ENCODE measurements at places on chromosomes 7 and 10.

GRCh38 chr7:25770235-25770634, 381.8 kb upstream of the NFE2L3 start:
- no peak for DNase-seq

GRCh38 chr10:132447446-132448247, 50.6 kb downstream of the PWWP2B start:
- peak; percentile 67 for DNase-seq

GRCh38 chr10:43211431-43212042, 55.3 kb downstream of the RASGEF1A start:
- DNase-seq, result no peak

GRCh38 chr7:20778063-20778721, 8.5 kb downstream of the SP8 start:
- DNase-seq, result no peak

DNA sequence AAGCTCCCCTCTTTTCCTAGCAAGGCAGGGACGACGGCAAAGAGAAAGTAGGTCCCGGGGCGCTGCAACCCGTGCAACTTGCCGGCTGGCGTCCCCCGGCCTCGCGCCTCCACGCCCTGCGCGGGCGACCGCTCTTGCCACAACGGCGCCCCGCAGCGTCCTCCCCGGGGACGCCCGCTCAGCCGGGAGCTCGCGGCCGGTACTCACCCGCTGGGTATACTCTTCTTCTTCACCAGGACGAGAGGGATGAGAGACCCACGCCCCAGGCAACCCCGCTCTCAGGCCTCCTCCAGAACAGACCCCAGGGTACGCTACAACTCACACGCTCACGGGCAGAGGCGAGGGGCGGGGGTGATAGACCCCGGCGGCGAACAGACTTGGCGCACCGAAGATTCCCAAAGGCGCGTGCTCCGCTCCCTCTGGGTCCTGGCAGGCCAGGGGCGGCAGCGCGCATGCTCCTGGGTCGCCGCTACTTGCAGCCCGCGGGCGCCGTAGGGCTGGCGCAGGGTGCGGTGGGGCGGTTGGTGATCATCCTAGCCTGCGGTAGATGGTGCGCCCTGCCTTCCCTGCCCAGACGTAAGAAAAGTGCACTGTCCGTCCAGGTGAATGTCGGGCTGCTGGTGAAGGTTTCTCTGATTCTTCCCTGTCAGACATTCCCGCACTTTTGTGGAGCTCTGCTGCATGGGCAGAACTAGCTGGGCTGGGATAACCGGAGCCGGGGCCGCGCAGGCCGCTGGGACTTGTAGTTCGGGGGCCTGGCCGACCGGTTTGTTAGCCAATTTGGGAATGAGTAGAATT, at the start of gene CC2D2B:
CC2D2B (plus strand) TSS at position 520 of the 798 bp plus-strand sequence. CDS start 3,349 bp downstream, outside the sequence.
- peak; percentile 61 for DNase-seq

DNA sequence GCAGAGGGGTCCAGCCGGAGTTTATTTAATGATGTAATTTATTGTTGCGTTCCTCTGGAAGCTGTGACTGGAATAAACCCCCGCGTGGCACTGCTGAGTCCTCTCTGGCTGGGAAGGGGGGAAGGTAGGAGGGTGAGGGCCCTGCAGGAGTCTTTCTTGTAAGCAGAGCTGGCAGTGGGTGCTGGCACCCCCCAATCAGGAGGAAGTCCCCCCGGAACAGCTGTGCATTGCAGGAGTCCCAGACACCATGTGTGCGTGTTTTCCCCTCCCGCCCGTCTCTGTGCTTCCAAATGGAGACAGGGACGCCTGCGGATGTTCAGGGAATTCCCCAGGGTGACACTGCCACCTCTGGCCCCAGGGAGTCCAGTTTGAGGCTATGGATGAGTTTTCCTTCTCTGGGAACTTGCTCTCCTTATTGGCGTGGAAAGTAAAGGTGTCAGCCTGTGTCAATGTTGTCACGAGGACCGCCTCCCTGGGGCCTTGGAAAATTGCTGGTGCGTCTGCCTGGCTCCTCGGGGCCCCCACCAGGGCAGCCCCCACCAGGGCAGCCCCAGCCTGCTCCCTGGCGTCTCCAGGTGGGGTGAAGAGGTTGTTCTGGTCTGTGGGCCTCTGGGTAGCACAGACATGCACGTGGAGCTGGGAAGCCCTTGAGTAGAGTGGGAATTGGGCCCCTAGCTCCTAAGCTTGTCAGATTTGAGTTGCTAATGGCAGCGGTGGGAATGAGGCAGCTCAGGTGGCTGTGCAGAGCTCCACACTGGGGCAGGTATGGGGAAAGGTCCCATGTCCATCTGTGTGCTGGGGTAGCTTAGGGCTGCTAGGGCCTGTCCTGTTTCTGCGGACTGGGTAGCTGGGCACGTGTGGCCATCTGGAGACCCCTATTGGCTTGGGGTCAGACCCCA, 2.7 kb downstream of the FZD9 start:
- no peak for DNase-seq

GRCh38 chr7:64885520-64886240, 17.4 kb upstream of the ZNF273 start:
- DNase-seq, result no peak

DNA sequence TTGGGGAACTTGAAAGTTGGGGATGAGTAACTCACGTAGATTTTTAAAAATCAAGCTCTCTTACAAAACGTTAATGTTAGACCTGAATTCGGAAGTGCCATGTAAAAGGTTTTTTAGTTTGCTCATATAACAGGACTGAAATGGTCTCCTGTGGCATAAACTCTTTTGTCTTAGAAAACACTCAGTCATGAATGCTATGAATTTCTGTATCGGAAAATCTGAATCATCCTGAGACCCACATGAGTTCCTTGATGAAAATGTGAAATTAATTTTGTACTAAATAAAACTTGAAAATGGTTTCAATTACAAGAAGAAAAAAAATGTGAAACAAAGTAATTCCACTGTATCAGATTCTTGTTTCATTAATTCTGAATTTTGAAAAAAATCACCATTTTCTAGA, 134.8 kb upstream of the BMPER start:
- DNase-seq, result no peak

DNA sequence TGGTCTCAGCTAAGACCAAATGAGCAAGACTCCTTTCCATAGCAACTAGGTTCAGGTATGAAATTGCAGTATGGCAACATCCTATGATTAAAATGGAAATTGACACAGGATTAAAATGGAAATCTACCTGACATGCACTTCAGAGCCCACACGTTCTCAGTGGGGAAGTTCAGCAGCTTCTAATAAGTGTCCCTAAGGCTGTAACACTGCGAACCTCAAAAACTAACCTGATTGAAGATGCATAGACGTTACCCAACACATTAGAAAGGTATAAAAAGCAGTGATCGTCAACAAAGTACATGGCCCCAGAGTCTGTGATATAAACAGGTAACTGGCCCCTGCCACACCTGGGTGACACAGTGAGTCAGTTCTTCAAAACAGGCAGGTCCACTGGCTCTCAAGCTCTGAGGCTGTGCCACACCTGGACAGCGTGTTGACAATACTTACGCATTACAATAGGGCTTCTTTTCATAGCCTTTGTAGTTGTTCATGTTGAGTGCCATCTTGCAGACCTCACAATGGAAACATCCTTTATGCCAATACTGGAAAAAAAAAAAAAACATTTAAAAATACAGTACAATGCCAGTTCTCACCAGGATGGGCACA, 274.9 kb upstream of the NEBL start:
- DNase-seq, result no peak

- DNase-seq, result no peak
These were observed 65.6 kb downstream of the CTTNBP2 start for GRCh38 chr7:117807676-117808075.

DNA sequence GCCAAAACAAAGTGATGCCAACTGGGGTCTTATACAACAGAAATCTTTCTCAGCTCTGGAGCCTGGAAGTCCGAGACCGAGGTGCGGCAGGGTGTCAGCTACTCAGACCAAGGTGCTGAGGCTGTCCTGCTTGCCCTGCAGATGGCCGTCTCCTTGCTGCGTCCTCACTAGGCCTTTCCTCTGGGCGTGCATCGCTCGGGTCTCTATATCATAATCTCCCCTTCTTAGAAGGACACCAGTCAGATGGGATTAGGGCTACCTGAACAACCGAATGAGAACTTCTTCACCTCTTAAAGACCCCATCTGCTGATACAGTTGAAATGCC, 244.7 kb downstream of the EBF3 start:
- no peak for DNase-seq

DNA sequence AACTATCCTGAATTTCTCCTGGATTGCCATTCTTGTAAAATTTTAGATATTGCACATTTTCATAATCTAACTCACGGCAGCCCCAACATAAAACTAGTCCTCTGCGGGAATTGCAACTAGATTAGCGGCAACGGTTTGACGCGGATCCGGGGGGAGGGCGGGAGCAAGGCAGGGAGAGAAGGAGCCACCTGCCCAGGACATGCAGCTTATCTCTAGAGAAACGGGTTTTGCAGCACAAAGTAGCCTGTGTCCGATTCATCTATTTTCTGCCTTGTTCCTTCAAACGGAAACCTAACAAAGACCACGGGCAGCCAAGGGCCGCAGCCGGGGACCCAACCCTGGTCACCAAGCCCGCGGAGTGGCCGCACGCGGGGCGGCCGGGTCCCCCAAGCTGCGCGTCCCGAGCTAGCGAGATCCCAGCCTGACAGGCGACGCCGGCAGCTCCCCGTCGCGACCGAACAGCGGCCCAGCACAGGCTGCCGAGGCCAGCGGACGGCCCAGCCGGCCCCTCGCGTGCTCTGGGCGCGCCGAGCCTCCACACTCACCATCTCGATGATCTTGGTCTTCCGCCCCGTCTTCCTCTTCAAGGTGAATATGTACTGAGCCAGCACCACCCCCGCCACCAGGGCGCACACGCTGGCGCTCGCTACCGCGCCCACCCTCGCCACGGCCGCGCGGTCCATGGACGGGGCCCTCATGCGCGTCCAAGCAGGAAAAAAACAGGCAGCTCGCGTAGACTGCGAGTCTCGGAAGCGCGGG, at the start of gene NT5C3A:
NT5C3A (minus strand) TSS at position 754 of the 759 bp plus-strand sequence; CDS start at position 683, 71 bp downstream.
- no peak for DNase-seq

DNA sequence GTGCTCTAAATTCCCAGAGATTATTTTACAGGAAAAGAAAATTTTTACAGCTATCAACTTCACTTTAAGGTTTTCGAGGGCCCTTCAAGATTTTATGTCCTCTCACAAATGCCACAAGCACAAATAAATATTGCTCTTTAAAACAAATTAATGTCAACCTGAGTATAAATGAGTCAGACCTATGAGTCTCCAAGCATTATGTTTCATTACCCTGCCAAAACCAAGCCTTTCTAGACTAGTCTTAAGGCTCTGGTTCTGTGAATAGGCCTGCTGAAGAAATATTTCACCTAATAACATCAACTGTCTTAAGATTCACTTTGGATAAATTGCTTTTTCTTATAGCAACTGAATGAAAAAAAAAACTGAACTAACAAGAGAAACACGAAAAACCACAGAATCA, 153.0 kb downstream of the PDE1C start:
- DNase-seq, result no peak

DNA sequence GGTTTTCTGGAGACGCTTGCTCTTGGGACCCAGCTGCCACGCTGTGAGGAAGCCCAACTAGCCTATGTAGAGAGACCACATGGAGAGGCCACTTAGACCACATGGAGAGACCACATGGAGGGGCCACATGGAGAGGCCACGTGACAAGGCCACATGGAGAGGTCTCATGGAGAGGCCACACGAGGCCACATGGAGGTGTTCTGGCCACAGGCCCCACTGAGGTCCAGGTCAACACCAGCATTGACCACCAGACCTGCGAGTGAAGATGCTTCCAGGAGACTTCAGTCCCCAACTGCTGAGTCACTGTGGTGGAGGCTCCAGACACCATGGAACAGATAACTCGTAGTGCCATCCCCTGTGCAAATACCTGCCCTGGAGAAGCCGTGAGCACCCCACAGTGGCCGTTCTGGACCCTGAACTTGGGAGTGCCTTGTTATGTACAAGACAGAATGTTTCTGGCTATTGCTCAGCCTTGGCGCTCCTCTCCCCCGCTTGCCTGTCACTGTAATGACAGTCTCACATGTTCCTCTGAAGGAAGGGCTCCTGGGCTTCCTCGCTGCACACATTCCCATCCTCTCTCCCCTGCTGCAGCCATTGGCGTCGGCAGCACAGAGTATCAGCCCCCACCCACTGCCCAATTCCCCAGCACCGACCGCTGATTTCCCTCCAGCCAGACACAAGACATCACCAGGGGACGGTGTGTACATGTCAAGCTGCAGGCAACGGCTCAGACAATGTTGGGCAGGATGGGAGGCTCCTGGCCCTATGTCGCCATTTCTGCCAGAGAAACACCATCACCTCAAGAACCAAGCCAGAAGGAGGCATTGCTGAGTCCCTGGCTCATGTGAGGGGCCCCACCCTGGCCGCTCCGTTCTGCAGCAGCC, 49.0 kb upstream of the TNRC18 start:
- DNase-seq, result no peak

DNA sequence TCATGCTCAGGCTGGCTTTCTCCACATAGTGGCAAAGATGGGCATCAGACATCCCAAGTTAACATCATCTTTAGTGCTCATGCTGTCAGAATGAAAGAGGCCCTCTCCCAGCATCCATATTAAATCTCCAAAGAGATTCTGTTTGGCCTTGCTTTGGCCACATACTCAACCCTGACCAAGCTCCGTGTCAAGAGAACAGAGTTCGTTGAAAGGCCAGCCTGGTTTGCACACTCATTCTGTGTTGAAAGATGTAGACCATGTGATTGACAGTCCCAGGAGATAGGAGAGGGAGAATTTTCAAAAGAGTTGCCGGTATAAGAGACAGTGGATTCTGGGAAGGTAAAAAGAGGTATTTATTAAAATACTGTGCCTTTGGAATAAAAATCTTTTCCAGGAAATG, 19.7 kb downstream of the MET start:
- no peak for DNase-seq

- DNase-seq, result no peak
These were observed 52.3 kb upstream of the ANTXRL start for GRCh38 chr10:46234431-46235060.

GRCh38 chr10:133530506-133530905, 3.3 kb downstream of the CYP2E1 start:
- no peak for DNase-seq

- no peak for DNase-seq
These were observed 39.2 kb downstream of the EEPD1 start for GRCh38 chr7:36192053-36192824.

DNA sequence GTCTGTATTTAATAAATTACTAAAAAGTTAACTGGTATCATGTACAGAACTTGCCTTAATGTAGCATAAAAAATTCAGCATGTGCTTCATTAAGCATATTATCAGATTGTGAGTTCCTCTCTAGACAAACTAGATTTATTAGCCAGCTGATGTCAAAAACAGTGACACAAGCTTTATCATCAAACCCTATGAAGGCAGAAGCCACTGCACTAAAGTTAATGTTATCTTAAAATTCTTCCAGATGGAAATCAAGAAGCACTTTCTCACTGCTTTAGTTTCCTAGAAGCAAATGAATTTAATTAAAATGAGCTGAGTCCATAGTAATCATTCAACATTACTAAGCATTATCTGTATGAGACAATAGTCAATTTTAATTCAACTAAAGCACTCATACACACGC, 96.4 kb downstream of the ARHGAP12 start:
- no peak for DNase-seq

DNA sequence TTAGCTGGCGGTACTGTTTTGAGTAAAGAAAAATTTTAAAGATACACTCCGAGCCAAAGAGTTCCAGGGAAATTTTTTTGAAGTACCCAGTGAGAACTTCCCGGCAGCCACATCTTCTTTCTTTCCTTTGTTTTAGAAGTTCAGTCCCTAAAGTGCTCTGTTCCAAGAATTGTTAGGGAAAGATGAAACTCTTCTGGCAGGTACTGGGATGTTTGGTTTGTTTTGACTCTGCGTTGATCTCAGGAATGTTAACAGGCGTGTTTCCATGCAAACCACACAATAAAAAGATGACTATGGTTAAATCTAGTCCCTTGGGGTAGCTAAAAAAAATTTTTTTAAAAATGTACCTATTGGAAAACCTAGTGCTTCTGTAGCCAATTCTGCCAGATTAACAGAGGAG, 224.7 kb upstream of the PHYHIPL start:
- no peak for DNase-seq
